ENCODE measurements at places on chromosomes 6 and 20. TPM values are rescaled to one million over a fixed set of nuclear protein-coding genes. Genes with fewer than 3 reads are reported as not detected.

Gene SALL4
- total RNA-seq: 2.3 TPM

Gene ID4
- total RNA-seq: 2.6 TPM

Gene CRISP2
- not detected for total RNA-seq

Gene CALHM6
- total RNA-seq: not detected

Gene ENPP4
- total RNA-seq: 0.25 TPM

Gene ATG5
- total RNA-seq: 23.0 TPM

Gene ANGPT4
- total RNA-seq: 0.03 TPM

Gene OR12D3
- total RNA-seq: not detected

Gene DOK5
- not detected for total RNA-seq

Gene C6orf163
- total RNA-seq: 0.24 TPM

Gene OSTM1
- 18.7 TPM for total RNA-seq

Gene MCHR2
- not detected for total RNA-seq

Gene NEURL2
- total RNA-seq: 0.79 TPM

Gene RIMS4
- total RNA-seq: 1.6 TPM

Gene TRAPPC3L
- total RNA-seq: not detected

Gene RBM24
- 9.3 TPM for total RNA-seq

Gene SLC22A7
- not detected for total RNA-seq

Gene HLA-DQB2
- total RNA-seq: not detected

Gene PRICKLE4
- total RNA-seq: 0.44 TPM

Gene TOX2
- total RNA-seq: 10.2 TPM

Gene CAGE1
- not detected for total RNA-seq

Gene TRIM15
- not detected for total RNA-seq

Gene CLIC5
- not detected for total RNA-seq
